Lung microvascular endothelial cell (primary cell): ENCODE measurements at places on chromosomes 13 and 19.

DNA sequence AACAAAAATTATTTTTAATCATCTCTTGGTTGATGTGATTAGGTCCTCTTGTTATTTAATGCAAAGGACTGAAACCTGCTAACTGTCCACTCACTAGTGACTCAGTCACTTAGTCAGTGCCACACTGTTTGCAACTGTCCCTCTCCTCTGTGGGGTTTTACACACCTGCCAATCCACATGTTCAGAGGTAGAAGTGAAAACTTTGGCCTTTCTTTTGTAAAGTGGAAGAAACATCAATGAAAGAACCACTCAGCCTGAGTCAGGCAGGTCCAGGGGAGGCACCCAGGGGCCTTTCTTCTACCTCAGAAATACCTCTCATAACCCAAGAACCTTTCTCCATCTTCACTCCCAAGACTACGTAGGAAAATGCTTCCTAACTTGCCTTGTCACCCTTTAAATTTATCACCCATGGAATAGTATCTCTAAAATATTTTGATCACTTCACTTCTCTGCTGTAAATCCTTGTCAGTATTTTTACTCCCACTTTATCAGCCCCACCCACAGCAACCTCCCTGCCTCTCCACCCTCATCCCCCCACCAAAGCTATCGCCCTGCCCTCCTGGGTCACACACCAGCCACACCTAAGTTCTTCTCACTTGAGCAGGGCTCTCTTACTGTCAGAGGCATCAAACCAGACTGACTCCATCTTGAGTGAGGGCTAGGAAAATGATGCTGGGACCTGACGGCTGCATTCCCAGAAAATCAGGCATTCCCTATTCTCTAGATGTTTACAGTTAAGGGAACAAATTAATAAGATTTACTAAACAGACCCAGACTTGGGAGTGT, 29.6 kb upstream of the EEF1AKMT1 start:
- no peak for DNase-seq

- DNase-seq = no peak
These were observed 315.5 kb downstream of the OXGR1 start for GRCh38 chr13:96678801-96679200.

DNA sequence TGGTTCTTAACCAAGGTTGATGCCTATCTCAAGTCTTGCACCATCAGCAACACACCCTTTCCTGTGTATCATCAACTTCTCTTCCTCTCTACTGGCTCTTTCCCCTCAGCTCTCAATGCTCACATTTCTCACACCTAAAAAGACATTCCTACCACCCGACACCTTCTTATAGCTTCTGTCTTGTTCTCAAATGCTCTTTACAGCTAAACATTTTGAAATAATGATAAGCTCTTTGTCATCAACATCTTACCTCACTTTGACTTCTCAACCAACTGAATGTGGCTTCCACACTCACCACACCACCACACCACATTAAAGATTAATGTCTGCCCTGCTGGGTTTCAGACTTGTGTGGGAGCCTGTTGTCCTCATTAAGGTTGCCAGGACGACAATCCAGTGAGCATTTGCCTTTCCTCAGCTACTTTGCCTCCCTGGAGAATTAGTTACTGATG, 67.8 kb downstream of the RXFP2 start:
- no peak for DNase-seq

- DNase-seq = no peak
These were observed 7.0 kb downstream of the DPF1 start for GRCh38 chr19:38216785-38217641.

DNA sequence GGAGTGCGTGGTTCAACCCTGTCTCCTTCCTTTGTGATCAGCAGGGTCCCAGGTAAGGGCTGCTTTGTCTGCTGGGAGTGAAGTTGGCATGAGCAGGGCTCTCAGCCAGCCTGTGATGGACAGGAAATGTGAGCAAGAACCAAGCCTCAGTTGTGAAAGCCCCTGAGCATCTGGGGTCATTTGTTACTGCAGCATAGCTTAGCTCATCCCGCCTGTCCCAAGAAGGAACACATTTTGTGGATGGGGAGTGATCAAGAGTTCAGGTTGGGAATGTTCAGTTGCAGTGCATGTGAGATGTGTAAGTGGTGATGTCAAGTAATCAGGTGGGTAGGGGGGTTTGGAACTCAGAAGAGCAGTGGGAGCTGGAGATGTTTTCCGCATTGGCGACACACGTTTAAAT, 152.4 kb downstream of the DPF1 start:
- DNase-seq = no peak

DNA sequence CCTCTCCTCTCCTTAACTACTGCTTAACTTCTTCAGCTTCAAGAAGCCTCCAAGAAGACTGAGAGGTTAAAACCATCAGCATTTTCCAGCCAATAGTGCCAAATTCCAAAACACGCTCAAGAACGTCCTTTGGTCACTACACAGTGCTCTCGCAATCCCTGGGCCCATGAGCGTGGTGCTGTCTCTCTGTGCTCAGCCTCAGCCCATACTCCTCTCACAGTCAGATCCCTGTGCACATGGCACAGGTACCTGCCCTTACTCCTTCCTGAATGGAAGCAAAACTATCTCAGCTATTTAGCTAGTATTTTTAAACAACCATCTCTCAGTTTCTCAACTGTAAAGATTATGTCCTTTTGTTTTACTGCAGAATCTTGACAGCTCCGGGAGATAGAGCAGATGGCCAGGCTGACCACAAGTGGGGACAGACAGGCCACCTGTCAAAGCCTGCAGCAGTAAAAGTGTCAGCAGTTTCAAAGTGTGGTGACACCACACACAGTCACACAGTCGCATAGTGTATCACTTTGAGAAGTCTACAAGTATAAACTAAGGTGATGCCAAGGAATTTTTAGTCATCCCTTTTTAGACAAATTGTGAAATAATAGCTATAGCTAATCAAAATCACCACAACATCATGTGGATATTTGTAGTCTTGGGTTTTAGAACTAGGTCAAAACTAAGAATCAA, 35.7 kb downstream of the DZIP1 start:
- no peak for DNase-seq
